ENCODE measurements at places on chromosomes 7 and 10.
A peak's percentile ranks its signal among the peaks of the same experiment; 100 is the strongest.

DNA sequence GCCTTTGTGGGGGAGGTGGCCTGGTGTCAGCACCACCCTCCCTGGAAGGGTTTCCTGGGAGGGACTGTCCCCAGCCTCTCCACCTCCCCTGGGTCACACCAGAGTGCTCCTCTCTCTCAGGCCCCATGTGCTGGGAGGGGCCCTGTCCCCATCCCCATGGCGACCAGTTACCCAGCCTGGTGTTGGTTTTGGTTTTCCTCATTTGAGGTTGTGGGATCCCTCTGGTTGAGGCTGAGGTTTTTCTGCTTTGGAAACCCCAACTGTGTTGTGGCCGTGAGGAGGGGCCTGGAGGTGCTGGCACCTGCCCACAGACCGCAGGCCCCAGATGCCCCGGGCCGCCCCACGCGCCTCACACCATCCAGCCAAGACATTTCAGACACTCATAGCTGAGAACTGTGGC lies 106.3 kb downstream of the GRK5 start:
- no peak for DNase-seq

- DNase-seq, result no peak
Observed at GRCh38 chr7:135709508-135709907, 18.5 kb downstream of the SLC13A4 start.

DNA sequence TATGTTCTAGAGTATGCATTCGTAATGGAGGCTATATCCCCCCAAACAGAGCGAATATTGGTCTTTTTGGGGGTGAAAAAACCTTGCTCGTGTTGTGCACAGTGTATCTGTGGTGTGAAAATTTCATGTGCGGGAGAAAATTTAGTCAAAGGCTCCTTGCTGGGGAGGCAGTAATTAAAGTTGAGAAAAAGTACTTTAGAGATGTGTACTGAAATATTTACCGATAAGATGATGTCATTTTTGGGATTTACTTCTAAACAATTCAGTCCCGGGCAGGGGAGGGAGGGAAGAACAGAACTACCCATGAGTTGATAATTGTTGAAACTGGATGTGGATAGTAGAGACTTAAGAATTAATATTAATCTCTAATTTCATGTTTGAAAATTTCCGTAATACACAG lies 9.3 kb downstream of the RBM17 start:
- DNase-seq, result no peak

GRCh38 chr10:29815572-29815971 lies 180.8 kb upstream of the SVIL start:
- no peak for DNase-seq

DNA sequence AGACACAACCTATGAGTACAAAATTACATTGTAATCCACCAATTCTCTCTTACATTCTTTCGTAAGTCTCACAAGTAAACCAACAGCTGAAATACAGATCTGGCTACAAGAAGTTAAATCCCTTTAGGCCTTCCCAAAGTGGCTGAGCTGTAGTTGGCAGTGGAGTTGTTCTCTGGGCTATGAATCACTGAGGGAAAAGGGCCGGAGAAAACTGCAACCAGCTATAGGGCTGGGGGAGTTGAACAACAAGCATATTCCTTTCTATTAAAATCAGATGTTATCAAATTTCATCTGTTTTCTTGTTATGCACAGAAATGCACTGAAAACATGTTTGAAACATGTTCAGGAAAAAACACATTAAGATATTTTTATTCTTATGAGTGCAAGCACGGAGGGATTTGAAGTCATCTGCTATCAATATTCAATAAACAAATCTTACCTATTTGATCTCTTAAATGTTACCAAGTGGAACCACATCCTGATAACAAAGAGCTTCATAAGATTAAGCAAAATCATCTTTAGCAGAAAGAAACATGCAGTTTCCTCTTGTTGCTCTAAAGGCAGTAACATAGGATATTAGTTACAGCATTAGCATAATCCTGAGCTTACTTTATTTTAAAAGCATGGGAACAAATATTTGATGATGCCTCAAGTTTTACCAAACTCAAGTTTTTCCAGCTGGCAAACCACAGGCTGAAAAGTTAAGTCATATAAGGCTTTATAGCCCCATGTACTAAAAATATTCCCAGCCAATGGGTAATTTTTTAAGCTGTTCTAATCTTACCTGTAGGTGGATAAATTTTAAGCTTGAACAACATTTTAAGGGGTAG lies 212.7 kb downstream of the TAX1BP1 start:
- DNase-seq, result no peak

DNA sequence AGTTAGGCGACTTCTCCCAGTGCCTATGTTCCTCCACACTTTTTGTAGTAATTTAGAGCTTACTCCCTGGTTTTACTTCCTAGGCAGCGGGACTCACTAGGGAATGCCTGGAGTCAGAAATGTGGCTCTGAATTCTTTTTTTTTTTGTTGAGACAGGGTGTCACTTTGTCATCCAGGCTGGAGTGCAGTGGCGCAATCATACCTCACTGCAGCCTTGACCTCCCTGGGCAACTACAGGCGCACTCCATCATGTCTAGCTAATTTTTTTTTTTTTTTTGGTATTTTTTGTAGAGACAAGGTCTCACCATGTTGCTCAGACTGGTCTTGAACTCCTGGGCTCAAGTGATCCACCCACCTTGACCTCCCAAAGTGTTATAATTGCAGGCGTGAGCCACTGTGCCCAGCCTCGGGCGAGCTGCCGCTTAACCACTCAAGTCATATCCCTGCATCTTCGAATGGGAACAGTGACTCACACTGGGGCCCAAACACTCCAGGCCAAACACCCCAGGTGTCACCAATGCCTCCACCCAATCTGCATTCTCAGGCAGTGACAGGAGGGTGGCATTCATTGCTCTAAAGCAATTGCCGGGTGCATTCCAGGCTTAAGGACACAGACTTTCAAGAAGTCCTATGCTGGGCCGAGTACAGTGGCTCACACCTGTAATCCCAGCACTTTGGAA lies 19.6 kb downstream of the RGS10 start:
- DNase-seq, result no peak

DNA sequence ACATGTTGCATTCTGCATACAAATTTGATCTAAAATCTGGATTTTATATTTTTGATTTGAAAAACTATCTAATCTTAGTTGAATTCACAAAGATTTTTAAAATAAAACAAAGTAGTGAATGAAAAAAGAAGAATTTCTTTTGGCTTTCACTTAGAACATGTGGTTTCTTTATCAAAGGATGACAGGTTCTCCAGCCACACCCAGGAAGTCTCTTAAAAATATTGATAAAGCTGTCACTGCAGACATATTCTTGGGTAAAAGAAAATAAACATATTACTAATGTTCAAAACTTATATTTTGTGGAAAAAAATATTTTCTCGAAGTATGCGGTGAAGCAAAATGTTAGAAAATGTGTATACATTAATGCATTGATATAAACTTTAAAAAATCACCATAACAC lies 44.3 kb downstream of the ARL4A start:
- peak; percentile 13 for DNase-seq

DNA sequence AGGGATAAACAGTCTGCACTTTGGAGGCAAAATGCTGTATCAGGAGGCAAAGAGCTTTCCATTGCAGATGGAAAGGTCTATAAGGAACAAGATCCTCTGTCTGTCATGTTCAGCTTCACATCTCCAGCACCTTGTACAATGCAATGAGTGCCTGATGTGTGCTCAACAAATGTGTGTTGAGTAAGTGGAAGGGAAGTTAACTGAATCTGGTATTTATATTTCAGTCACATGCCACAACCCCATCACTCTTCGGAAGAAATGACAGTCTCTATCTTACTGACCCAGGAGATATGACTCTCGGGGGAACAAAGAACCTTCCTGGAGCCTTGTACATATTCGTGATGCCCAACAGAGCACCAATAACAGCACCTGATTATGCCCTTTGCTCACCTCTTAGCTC lies 20.0 kb upstream of the DNAJC1 start:
- DNase-seq, result no peak

DNA sequence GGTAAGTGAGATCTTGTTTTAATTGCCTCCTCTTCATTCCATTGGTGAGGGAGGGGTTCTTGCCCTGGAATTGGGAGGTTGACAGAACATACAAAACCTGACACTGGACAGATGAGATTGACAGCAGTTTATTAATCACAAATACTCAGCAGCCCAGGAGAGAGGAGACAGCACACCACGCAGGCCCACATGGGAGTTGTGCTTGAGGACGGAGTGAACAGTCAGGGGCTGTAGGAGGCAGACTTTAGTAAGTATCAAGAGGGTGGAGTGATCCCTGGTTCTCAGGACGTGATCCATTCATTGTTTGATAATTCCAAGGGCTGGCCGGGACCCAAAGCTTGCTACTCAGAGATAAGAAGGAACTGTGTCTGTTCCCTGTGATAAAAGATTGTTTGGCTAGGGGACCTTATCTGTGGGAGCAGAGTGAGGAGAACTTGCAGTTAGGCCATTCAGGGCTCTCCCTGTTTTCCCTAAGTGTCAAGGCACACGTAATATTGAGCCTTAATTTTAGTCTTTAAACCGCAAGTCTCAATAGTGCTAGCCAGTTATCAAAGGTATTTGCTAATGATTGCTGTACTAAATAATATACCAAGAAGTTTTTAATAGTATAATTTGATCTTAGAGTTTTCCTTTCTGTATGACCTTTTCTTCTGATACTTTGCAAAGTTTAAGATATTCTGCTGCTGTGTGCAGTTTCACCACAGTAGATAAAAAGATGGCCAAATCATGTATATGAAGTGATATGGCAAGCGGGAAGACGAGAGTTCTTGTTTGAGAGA lies 14.5 kb downstream of the CAPZA2 start:
- no peak for DNase-seq

DNA sequence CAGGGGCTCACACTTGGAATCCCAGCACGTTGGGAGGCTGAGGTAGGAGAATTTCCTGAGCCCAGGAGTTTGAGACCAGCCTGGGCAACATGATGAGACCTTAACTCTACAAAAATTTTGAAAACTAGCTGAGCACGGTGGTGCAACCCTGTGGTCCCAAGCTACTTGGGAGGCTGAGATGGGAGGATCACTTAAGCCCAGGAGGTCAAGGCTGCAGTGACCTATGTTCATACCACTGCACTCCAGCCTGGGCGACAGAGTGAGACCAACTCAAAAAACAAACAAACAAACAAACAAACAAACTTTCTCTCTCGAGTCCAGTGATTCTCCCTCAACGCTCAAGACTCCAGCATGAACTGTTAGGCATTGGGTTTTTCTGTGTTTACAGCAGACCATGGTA lies 2.0 kb upstream of the TYSND1 start:
- DNase-seq, result no peak

DNA sequence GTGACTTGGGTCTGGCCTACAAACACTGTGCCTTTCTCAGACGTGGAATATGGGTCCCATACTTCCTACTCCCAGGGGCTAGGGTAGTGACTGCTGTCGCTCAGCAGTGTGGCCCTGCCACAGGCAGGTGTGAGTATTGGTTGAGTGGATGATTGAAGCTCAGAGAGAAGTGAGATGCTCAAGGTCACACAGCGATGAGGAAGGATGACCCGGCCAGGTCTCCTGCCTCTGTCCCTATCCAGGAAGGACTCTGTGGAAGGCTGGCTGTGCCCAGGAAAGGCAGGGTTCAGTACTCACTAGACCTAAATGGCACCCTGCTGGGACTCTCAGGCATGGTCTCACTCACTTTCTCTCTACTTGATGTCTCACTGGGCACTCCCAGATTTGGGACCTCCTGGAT lies 2.8 kb downstream of the PRF1 start:
- DNase-seq, result no peak

All from stimulated activated naive CD4-positive, alpha-beta T cell (primary cell).